A549 treated with DMSO at 1 μM for 4 hours (cell line): ENCODE measurements at places on chromosomes 1 and 21. TPM values are rescaled to one million over a fixed set of nuclear protein-coding genes. Genes with fewer than 3 reads are reported as not detected.

ANGPTL7 gene
- total RNA-seq: not detected in 5 replicates

DPT gene
- total RNA-seq: not detected in 5 replicates

CRP gene
- total RNA-seq: not detected in 5 replicates

MROH9 gene
- total RNA-seq: not detected in 5 replicates

KIF21B gene
- 2.1 to 3.7 TPM (median 3.6 TPM) in 5 replicates for total RNA-seq

OR10K1 gene
- not detected in 5 replicates for total RNA-seq

OR2L2 gene
- not detected in 5 replicates for total RNA-seq

CFAP141 gene
- not detected in 5 replicates for total RNA-seq

AUNIP gene
- total RNA-seq: 6.0 to 8.5 TPM (median 6.3 TPM) in 5 replicates

CORT gene
- total RNA-seq: 0.09 to 0.51 TPM (median 0.22 TPM) in 4 of 5 replicates, not detected in the other

OLFM3 gene
- not detected in 5 replicates for total RNA-seq

SLC30A10 gene
- 0.02 to 0.08 TPM in 2 of 5 replicates, not detected in the others for total RNA-seq
